Stimulated activated CD8-positive, alpha-beta memory T cell treated with anti-CD3 and anti-CD28 coated beads, Interleukin-2, amount 100 ng/mL, for 48 hours (primary cell): ENCODE measurements at places on chromosomes 6 and 20.
A peak's percentile ranks its signal among the peaks of the same experiment; 100 is the strongest.

GRCh38 chr6:20835315-20836010 lies 301.2 kb downstream of the CDKAL1 start:
- DNase-seq: no peak

DNA sequence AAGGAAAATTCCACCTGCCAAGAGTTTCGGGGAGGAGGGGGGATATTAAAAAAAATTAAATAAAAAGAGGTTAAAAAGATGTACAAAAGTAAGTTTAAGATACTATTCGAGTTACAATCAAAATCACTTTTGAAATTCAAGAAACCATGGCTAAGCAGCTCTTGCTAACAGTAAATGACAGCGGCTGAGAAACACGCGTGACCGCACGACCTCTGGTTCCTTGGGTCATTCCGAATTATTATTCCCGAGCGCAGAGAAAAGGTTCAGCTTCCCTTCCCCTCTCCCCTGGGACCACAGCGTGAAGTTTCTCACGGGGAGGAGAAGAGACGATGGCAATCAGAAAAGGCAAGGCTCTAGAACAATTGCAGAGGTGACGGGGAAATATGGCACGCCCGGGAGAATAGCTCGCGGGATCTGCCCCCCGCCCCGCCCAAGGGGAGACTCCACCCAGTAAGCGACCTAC lies 496 bp downstream of the TMEM242 start:
- peak; percentile 71 for DNase-seq

- DNase-seq: no peak
Observed at GRCh38 chr6:159996626-159997497, 28.0 kb downstream of the IGF2R start.

DNA sequence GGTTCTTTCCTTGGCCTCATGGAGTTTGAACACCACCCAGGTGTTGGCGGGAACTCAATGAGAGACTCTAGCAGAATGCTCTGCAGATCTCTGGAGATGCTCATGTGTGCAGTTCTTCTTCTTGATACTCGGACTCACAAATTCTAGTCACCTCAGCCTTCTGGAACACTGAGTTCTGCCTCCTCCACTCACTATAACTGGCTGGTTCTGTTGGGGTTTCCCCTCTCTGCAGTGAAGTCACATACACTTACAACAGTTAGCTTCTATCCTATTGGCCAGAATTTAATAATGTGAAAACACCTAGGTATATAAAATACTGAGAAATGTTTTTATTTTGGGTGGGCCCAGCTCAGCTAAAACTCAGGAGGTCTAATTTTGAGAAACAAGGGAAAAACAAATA lies 109.6 kb upstream of the HIVEP1 start:
- DNase-seq: no peak

GRCh38 chr6:51118792-51119191 lies 300.1 kb downstream of the TFAP2B start:
- no peak for DNase-seq

GRCh38 chr6:113089056-113089455 lies 741.9 kb downstream of the RFPL4B start:
- no peak for DNase-seq

GRCh38 chr6:18100296-18100695 lies 22.2 kb downstream of the NHLRC1 start:
- DNase-seq: no peak

DNA sequence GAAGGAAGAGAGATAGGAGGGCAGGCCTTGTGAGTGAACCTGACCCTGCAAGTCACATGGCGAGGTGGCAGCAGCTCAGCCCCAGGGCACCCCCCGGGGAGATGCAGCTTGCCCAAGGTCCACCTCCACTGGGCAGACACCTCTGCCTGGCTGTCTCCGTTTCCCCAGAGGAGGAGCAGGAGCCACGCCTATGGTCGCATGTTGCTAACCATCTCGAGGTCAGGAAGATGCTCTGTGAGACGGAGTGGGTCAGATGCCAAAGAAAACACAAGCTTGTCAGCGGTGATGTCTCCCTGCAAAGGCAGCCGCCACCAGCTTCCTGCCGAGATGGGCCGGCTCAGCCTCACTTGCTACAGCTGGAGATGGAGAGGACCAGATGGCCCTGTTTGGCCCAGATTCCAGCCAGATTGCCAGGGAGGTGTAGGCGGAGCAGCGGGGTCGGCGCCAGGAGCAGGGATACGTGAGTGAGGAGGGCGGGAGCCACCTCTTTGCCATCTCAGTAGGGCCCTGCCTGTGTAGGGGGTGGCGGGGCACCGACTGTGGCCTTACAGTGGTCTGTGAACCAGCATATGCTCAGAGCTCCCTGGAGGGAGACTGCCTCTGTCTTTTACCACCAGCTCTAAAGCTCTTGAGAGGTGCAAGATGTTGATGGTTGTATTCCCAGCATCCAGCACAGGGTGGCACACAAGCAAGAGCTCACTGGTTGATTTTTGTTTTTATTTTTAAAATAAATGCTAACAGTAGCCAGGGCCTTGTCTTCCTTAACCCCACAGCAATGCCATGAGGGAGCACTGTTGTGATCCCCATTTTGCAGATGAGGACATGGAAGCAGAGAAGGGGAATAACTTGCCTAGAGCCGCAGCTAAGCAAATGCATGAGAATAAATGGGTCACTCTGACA lies 42.9 kb upstream of the FAM83D start:
- DNase-seq: no peak

GRCh38 chr6:46190889-46191288 lies 20.1 kb upstream of the ENPP5 start:
- DNase-seq: no peak

GRCh38 chr20:6764619-6765018 lies 2.9 kb upstream of the BMP2 start:
- DNase-seq: no peak

GRCh38 chr6:135586844-135587243 lies 89.3 kb upstream of the AHI1 start:
- DNase-seq: no peak

DNA sequence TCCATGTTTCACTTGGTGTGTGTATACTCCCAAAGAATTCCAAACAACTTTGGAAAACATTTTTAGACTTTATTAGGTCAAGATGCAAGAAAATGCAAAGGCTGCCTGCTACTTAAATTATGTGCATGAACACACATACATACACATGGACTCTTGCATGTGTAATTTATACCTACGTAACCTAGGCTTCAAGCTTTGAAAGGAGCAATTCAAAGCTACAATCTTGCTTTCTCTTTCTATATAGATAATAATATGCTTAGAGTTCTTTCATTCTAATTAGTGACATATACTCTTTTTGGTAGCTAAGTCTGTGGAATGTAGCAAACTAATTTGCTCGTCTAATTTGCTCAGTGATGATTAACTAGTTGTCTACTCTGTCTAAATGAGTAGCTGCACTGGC lies 146.5 kb downstream of the EPHA7 start:
- DNase-seq: no peak

GRCh38 chr6:113350461-113350860 lies 506.7 kb upstream of the MARCKS start:
- DNase-seq: no peak

GRCh38 chr20:32920530-32921298 lies 62.0 kb downstream of the EFCAB8 start:
- DNase-seq: no peak

DNA sequence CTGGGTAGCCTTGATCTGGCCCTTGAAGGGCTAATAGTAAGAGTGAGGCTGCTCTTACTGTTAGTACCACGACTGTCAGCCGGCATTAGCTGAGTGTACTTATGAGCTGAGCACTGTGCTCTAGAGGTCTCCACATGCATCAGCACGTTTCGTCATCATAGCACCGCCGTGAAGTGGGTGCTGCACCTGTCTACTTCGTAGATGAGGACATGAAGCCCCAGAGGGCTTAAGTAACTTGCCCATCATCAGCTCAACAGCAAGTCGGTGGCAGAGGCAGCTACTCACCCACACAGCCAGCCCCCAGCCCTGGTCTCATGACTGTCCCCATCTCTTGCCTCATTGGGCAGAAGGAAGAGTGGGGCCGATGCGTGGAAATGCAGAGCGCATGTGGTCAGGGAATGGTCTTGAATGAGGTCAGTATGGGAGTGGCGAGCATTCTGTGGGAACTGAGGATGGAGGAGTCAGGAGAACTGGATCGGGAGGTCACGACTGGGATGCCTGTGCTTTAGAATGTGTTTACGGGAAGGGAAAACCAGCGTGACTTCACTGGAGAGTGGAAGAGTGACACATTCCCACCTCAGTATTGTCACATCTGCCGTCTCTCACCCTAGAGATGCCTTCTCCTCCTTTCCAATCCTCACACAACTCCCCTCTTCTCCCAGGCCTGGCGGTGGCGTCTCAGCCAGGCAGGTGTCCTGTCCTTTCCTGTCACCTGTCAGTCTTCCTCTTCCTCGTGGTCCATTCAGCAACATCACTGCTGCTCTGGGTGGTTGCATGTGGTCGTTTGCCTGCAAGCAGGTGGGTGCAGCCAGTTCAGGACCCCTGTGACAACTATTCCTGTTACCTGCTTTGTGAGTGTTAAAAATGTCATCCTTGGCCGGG lies 6.0 kb downstream of the SYTL3 start:
- no peak for DNase-seq

- DNase-seq: no peak
Observed at GRCh38 chr6:1075444-1075843, 236.5 kb upstream of the FOXQ1 start.

GRCh38 chr20:46210672-46211330 lies 92.7 kb downstream of the CD40 start:
- DNase-seq: no peak

- no peak for DNase-seq
Observed at GRCh38 chr6:78492351-78493017, 374.9 kb upstream of the IRAK1BP1 start.

DNA sequence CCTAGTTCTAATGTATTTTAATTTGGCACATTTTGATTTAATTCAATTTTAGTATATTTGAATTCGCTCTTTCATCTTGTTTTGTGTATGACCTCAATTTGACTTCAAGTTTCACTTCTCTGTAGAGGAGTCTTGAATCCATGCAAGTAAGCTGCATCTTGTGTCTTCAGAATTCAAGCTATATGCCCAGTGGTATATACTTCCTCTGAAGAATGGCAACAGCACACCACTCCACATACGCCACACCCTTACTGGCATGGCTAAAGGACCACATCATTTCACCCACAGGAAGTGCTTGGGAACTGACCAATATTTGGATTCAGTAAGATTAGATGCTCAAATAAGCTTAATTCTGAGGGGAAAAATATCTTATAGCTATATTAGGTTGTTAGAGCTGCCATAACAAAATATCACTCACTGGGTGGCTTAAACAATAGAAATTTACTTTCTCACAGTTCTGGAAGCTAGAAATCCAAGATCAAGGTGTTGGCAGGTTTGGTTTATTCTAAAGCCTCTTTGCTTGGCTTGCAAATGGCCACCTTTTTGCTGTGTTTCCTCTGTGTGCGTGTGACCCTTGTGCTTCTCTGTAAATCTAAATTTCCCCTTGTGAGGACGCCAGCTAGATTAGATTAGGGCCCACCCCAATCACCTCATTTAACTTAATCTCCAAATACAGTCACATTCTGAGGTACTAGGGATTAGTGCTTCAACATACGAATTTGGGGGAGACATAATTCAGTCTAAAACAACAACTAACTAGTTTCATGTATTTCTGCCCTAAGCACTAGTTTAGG lies 2.8 kb upstream of the ASF1A start:
- no peak for DNase-seq

DNA sequence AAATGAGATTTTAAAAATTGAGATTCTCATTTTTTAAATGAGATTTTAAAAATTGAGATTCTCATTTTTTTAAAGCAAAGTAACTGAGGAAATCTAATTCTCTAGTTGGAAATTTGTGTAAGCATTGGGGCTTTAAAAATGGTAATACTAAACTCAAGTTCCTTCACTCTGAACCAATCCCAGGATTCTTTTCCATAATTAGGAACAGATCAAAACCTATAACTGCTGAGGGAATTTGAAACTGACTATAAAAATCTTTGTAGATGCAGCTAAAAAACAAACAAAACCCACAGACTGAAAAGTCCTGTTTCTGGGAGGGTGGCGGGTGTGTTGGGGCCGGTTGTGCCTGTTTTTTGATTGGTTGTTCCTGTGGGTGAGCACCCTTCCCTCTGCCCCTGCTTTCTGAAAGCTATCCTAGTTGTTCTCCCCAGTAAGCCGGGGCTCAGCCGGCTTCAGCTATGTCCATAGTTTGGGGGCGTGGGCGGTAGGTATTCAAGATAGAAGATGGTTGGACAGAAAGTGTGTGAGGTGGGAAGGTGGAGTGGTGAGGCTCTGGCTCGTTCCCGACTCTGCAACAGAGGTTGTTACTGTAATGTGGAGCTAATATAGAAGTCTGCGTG lies 49.3 kb downstream of the GFRA4 start:
- DNase-seq: no peak

DNA sequence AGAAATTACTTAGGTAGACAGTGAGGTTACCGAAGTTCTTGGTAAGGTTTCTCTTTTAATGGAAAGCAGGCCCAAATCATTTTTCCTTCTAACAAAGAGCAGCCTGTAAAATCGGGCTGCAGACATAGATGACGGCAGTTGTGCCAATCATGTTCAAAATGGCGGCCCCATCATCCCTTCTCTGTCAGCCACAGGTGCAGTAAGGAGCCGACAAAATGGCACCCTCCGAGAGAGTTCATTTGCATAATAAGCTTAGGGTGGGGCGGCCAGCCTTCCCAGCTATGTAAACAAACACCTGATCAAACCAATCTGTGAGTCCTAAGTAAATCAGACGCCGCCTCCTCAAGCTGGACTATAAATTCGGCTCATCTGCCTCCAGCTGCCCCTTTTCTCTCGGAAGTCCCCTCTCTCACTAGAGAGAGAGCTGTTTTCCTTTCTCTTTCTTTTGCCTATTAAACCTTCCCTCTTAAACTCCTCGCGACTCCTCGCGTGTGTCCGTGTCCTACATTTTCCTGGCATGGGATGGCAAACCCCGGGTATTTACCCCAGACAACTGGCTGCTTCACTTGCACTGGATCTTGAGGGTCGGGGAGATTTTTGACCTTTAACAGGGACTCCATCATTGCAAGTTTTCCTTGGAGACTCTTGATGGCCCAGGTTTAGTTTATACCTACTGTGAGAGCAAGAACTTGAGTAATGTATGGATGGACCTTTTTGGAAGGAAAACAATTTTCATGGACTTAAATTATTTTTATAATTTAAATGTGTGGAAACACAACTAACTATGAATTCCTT lies 8.9 kb upstream of the DDR1 start:
- DNase-seq: no peak

DNA sequence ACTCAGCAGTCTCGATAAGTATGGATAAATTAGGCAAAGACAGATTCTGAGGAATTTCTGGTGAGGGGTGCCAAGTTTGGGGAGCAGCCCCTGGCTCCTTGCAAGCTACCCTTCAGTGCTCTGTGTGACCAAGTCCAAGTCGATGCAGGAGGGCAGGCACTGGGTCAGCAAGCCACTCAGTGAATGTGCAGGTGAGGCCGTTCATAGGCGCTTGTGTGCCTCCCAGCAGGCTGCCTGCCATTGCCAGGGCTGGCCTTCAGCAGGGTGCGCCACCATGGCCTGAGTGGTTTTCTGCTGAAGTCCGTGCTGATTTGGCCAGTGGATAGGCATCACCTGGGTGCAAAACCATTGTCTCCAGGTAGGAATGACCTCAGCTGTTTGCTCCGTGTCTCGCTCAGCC lies 3.3 kb upstream of the GNRH2 start:
- no peak for DNase-seq
